ENCODE measurements at places on chromosomes 7 and 10.

DNA sequence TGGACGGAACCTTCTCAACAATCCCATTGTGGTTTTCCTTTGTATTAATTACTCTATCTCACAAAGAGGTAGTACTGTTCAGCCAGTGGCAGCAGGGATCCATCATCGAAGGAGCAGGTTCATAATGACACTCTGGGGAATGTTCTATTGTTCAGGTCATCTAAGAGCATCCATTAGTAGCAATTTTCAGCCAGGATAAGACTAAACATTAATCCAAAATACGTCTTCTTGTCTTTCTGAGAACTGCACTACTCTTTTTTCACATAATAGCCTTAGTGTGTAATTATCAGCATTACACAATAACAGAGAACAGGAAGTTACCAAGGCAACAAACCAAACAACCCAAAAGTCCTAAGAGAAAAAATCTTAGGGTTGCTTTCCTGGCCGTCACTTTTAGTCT lies 259.5 kb upstream of the VWC2 start:
- H3K27ac ChIP-seq, result no peak overlapping the region
- no peaks in the 10 kb centered on the region for H3K4me1 ChIP-seq
- H3K4me3 ChIP-seq, result no peak overlapping the region
- H3K36me3 ChIP-seq, result no peaks in the 10 kb centered on the region

- H3K36me3 ChIP-seq, result no peaks in the 10 kb centered on the region
- no peaks in the 10 kb centered on the region for H3K4me1 ChIP-seq
- no peak for DNase-seq
- no peak overlapping the region for H3K4me3 ChIP-seq
These were observed 40.4 kb downstream of the C10orf90 start for GRCh38 chr10:126629925-126630624.

- no peak overlapping the region for H3K4me3 ChIP-seq
- H3K27ac ChIP-seq, result no peak overlapping the region
- peaks cover 11% of the 10 kb centered on the region for H3K27me3 ChIP-seq
- H3K4me1 ChIP-seq, result no peaks in the 10 kb centered on the region
These were observed 592.9 kb upstream of the NRP1 start for GRCh38 chr10:33927347-33927746.

DNA sequence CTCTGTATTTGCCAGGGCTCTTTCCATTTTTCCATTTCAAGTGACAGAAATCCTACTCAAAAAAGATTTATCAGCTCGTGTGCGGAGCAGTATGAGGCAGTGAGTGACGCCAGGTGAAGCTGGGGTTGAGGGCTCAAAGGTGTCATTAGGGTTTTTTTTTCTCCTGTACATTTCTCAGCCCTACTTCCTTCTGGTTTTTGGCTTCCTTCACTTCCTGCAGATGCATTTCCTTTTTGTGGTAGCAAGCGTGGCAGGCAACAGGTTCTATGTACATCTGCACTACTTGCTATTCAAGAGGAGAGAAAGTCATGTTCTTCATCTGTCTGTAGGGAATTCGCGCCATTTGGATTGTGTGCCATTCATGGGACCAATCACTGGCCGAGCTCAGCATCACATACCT lies 52.8 kb upstream of the AOAH start:
- peaks cover 2% of the 10 kb centered on the region for H3K27me3 ChIP-seq
- no peaks in the 10 kb centered on the region for H3K36me3 ChIP-seq
- no peak overlapping the region for H3K4me3 ChIP-seq
- H3K4me1 ChIP-seq, result no peaks in the 10 kb centered on the region
- no peak overlapping the region for H3K27ac ChIP-seq
- no peak for DNase-seq

DNA sequence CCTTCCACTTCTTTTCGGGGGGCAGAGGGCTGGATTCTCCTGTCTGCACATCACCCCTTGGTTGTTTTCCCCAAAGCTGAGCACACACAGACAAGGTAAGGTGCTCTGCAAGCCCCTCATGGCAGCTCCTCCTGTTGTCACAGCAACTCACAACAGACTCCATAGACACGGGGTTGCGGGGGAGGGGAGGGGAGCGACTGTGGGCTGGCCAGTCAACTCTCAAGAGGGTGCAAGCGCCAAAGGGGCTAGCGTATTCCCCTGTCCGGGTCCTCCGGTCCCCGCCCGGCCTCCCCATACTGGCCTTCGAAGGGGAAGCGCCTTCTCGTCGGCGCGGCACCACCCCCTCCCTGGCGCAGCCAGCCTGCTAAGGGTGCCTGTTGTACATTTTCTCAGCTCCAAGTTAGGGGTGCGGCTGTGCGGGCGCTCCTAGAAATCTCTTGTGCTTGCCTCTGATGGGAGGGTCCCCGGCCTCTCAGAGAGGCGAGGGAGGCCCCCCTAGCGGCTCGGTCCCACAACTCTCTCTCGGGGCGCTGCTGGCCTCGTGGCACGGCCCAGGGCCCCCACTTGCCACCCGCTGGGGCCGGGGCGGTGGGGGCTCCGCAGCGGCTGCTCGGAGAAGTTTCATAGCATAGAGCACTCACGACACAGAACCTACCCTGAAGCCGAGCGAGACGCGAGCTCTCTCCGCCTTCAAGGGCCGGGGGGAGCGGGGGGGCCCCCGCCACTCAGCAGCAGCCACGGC lies 498 bp downstream of the RHOBTB1 start:
- H3K4me1 ChIP-seq, result peaks cover 49% of the 10 kb centered on the region
- H3K27me3 ChIP-seq, result peaks cover 7% of the 10 kb centered on the region
- peak; percentile 45 for DNase-seq
- peaks cover 12% of the 10 kb centered on the region for H3K36me3 ChIP-seq
- peak overlapping the region; percentile 99 for H3K27ac ChIP-seq
- H3K4me3 ChIP-seq, result peak overlapping the region; percentile 95

DNA sequence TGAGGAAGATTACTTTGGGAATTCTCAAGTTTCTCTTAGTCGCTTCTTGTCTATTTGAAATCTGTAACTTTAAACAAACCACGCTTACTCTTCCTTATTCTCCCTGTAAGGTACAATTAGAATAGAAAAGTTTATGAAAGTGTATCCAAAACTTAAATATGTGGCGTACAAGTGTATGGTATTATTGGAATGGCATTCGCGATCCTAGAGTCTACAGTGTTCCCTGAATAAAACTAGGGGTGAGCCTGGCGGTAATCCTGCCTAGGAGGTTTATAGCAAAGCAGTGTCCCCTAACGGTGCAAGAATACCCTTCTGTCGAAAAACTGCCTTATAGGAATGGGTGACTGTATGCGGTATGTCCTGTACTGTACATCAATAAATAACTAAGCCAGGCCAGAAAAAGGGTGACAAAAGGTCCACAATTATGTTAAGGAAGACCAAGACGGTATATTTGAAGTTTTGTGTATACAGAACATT lies 1.2 kb downstream of the TASOR2 start:
- peaks cover 12% of the 10 kb centered on the region for H3K36me3 ChIP-seq
- H3K27me3 ChIP-seq, result no peaks in the 10 kb centered on the region
- peaks cover 40% of the 10 kb centered on the region for H3K4me1 ChIP-seq
- peak overlapping the region; percentile 96 for H3K27ac ChIP-seq

DNA sequence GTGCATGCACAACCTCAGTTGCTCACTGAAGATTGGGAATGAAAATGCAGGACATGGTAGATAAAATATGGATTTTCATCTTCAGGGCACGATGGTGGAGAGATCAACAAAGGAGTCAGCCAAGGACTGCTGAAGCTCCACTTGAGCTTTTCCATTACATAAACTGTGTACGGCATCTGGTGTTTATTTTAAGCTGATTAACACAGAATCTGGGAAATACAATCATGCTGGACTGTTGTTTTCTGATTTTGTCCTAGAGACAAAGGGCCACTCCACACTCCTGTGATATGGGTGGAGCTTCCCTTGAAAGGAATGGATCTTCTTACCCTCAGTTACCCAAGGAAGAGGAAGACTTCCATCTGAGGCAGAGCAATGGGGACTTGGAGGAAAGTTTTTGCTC lies 120.6 kb downstream of the SAMD9 start:
- H3K36me3 ChIP-seq, result no peaks in the 10 kb centered on the region
- H3K27ac ChIP-seq, result no peak overlapping the region
- no peak overlapping the region for H3K4me3 ChIP-seq
- peaks cover 2% of the 10 kb centered on the region for H3K27me3 ChIP-seq
- DNase-seq, result no peak
- H3K4me1 ChIP-seq, result peaks cover 7% of the 10 kb centered on the region

DNA sequence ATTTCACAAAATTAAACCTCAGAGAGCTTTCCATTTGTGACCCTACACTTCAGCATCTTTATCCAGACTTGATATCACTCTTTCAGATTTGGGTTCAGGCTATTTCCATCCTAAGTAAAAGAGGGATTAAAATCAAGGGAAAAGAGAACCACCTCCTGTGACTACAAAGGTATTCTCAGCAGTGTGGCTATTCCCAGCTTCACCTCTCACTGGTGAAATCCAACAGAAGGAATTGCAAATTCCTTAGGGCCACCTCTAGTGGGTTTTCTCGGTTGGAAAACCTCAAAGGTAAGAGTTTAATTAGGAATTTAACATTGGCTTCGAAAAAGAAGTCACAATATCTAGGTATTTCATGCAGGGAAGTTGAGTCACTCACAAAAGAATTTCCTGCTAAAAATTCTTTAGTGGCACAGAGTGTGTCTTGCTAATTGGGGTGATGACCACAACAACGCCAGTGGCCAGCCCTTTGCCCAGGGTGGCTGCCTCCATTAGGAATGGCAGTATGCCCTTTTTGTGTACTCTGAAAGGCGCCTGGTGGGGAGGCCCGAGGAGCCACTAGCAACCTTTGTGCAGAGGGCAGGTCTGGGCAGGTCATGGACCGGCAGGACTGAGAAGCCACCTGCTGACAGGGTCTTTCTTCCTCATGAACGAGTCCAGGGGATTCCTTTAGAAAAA lies 52.2 kb downstream of the SEM1 start:
- H3K4me3 ChIP-seq, result no peak overlapping the region
- DNase-seq, result no peak
- no peaks in the 10 kb centered on the region for H3K4me1 ChIP-seq

- no peaks in the 10 kb centered on the region for H3K27me3 ChIP-seq
- H3K4me3 ChIP-seq, result no peak overlapping the region
- H3K36me3 ChIP-seq, result no peaks in the 10 kb centered on the region
These were observed 6.1 kb upstream of the VCL start for GRCh38 chr10:73991884-73992245.

DNA sequence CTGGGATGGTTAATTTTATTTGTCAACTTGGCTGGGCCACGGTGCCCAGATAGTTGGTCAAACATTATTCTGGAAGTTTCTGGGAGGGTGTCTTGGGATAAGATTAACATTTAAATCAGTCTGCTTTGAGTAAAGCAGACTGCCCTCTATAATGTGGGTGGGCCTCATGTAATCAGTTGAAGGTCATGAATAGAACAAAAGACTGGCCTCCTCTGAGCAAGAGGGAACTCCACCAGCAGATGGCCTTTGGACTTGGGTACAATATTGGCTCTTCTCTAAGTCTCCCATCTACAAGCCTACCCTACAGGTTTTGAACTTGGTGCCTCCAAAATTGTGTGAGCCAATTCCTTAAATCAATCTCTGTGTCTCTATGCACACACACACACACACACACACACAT lies 61.8 kb downstream of the PLXNA4 start:
- H3K27me3 ChIP-seq, result peaks cover 9% of the 10 kb centered on the region
- no peaks in the 10 kb centered on the region for H3K36me3 ChIP-seq
- no peak for DNase-seq
- H3K4me3 ChIP-seq, result no peak overlapping the region

- no peak overlapping the region for H3K4me3 ChIP-seq
- H3K36me3 ChIP-seq, result no peaks in the 10 kb centered on the region
- no peak for DNase-seq
- H3K4me1 ChIP-seq, result peaks cover 22% of the 10 kb centered on the region
- H3K27ac ChIP-seq, result no peak overlapping the region
These were observed 126.5 kb downstream of the HIPK2 start for GRCh38 chr7:139651308-139651707.

- H3K4me1 ChIP-seq, result peaks cover 55% of the 10 kb centered on the region
- H3K4me3 ChIP-seq, result no peak overlapping the region
- no peak for DNase-seq
These were observed 304.7 kb downstream of the BICC1 start for GRCh38 chr10:58817201-58817846.

DNA sequence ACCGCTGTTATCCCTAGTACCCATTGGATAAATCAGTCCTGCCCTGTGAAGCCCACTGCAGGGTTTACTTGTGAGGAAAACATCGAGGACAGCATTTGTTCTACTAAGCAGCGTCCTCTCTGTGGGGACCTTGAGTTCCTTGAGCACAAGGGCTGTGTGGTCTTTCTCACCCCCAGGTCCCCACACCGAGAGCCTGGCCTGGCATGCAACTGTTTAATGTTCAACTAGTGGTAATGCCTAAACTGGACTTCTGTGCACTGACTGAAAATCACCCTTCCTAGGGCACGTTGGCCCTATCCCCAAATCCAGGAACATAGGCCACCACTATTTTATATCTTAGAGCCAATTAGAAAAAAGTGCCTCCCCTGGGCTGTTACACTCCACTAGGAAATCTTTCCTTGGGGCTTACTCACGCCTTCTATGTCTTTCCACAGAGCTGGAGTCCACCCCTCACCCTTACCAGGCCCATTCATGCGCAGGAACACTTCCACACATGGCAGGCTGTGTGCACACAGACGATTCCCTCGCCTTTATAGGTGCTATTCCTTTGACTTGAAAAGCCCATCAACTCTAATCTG lies 1.7 kb upstream of the TMEM213 start:
- no peaks in the 10 kb centered on the region for H3K4me1 ChIP-seq
- H3K27ac ChIP-seq, result no peak overlapping the region
- H3K27me3 ChIP-seq, result peaks cover 33% of the 10 kb centered on the region
- H3K36me3 ChIP-seq, result no peaks in the 10 kb centered on the region
- no peak for DNase-seq
- no peak overlapping the region for H3K4me3 ChIP-seq

DNA sequence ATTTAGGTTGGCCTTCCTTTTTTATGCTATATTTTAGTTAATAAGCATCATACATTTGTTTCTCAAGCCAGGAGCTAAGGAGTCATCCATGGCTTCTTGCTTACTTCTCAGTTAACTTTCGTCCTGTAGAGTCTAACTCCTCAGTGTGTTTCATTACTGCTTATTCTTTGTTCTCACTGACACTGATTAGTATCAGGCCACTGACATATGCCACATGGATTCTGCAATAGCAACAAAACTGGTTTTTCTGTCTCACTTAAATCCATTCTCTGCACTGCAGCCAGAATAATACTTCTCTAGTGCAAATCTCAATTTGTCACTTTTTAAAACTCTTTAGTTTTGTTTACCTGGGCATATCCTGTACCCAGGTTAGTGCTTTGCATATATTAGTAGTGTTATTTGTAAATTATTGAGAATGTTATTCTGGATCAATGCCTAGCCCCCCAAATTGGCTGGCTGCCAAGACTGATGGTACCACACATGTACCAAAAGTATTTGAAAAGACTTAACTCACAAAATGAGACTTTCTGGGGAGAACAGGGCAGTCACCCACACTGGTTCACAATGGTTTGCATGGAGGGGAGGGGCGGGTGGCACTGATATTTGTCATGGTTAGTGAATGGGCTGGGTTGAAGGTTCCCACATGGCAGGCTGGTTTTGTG lies 79.1 kb downstream of the CCSER2 start:
- H3K27ac ChIP-seq, result no peak overlapping the region
- peaks cover 28% of the 10 kb centered on the region for H3K36me3 ChIP-seq
- H3K27me3 ChIP-seq, result no peaks in the 10 kb centered on the region
- DNase-seq, result no peak
- H3K4me3 ChIP-seq, result no peak overlapping the region
